H1 (cell line): ENCODE measurements at places on chromosomes 13 and 19.
A peak's percentile ranks its signal among the peaks of the same experiment; 100 is the strongest.

DNA sequence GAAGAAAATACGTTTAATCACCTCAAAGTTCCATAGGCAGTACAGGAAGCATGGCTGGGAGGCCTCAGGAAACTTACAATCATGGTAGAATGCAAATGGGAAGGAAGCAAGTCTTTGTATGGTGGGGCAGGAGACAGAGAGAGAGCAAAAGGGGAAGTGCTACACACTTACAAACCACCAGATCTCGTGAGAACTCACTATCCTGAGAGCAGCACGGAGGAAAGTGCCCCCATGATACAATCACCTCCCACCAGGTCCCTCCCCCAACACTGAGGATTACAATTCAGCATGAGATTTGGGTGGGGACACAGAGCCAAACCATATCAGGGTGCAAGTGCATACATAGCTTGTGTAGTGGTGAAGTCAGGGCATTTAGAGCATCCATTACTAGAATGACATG is 92.3 kb upstream of the ANKRD10 start:
- DNase-seq: no peak

DNA sequence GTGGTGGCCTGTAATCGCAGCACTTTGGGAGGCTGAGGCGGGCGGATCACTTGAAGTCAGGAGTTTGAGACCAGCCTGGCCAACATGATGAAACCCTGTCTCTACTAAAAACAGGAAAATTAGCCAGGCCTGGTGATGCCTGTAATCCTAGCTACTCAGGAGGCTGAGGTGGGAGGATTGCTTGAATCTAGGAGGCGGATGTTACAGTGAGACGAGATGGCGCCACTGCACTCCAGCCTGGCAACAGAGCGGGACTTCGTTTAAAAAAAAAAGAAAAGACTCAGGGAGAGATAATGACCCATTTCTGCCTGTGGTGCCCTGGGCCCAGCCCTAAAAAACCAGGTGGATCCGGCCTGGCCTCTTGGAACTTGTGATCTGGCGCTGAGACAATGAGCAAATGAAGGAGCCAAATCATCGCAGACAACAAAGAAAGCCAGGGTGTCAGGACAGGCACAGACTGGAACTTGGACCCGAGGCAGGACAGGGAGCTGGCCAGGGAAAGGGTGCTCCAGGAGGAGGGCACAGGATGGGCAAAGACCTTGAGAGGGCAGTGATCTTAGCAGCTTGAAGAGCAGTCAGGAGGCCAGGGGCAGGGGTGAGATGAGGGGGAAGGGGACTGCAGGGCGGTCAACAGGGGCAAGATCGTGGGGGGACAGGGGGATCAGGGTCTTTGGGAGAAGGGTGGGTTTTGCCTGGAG is 962 bp upstream of the JAK3 start:
- DNase-seq: no peak

GRCh38 chr19:35030257-35031071 is at the start of gene SCN1B:
TSS of gene SCN1B (plus strand) at chr19:35030470. CDS start at chr19:35030821, 351 bp downstream.
- no peak for DNase-seq

DNA sequence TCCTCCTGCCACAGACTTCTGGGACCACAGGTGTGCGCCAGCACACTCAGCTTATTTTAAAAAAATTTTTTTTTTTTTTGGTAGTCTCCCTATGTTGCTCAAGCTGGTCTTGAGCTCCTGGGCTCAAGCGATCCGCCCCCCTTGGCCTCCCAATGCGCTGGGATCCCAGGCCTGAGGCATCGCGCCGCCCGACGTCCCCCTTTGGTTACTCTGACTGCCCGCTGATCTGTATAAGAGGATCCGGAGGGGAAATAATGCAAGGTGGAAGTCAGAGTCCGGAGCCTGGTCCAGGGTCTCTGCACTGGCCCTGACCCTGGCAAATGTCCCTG is 486 bp upstream of the ZNF805 start:
- DNase-seq: no peak

- no peak for DNase-seq
Observed at GRCh38 chr13:49343255-49343654, 95.5 kb downstream of the CDADC1 start.

GRCh38 chr19:12090807-12091206 is 26.3 kb downstream of the ZNF844 start:
- DNase-seq: peak; percentile 83

- DNase-seq: no peak
Observed at GRCh38 chr19:57701625-57702024, 7.4 kb downstream of the ZNF154 start.

- peak; percentile 58 for DNase-seq
Observed at GRCh38 chr13:32164622-32165268, 133.2 kb downstream of the FRY start.

DNA sequence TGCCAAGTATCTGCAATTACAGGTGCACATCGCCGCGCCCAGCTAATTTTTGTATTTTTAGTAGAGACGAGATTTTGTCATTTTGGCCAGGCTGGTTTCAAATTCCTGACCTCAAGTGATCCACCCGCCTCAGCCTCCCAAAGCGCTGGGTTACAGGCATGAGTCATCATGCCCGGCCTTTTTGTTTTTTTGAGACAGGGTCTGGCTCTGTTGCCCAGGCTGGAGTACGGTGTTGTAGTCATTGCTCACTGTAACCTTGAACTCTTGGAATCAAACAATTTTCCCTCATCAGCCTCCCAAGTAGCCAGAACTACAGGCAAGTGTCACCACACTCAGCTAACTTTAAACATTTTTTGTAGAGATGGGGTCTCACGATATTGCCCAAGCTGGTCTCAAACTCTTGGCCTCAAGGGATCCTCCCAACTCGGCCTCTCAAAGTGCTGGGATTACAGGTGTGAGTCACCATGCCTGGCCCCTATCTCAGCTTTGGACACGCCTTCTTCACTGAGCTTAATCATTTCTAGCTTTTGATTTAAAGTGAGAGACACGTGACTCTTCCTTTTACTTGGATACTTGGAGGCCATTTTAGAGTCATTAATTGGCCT is 4.0 kb upstream of the IRGC start:
- no peak for DNase-seq

- no peak for DNase-seq
Observed at GRCh38 chr13:39957868-39958677, 302.6 kb downstream of the COG6 start.

GRCh38 chr19:5292453-5292821 is 48.2 kb downstream of the PTPRS start:
- no peak for DNase-seq

- no peak for DNase-seq
Observed at GRCh38 chr19:27779954-27780353, 1433.0 kb downstream of the UQCRFS1 start.

DNA sequence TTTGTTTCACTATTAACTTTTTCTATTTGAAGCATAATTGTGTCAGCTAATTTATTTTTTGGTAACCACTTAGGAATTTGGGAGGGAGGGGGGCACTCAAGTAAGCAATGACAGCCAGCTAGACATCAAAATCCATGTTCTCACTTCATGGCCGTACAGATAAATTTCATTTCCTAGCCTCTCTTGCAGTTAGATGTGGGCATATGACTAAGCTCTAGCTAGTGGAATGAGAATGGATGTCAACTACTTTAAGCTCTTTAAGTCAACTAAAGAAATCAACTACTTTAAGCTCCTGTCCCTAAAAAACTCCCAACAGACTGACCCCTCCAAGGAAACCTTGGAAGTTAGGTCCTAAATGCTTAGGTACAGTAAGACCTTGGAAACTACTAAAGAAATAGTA is 92.0 kb downstream of the KCNRG start:
- DNase-seq: no peak

GRCh38 chr13:105929505-105929904 is 606.0 kb downstream of the EFNB2 start:
- DNase-seq: no peak

- no peak for DNase-seq
Observed at GRCh38 chr19:29810504-29810871, 1.3 kb upstream of the CCNE1 start.

GRCh38 chr19:31832176-31832548 is 482.9 kb upstream of the TSHZ3 start:
- no peak for DNase-seq

GRCh38 chr13:45109102-45109720 is 11.1 kb upstream of the GTF2F2 start:
- no peak for DNase-seq

- no peak for DNase-seq
Observed at GRCh38 chr19:41575998-41576397, at the start of gene CEACAM21. TSS of gene CEACAM21 (plus strand) at chr19:41576166. CDS start at chr19:41576275, 109 bp downstream.

- DNase-seq: no peak
Observed at GRCh38 chr19:8831373-8831772, 731 bp downstream of the ZNF558 start.

- DNase-seq: no peak
Observed at GRCh38 chr19:41787055-41787454, 9.3 kb upstream of the CEACAM3 start.

GRCh38 chr13:40079721-40080120 is 424.3 kb downstream of the COG6 start:
- no peak for DNase-seq

DNA sequence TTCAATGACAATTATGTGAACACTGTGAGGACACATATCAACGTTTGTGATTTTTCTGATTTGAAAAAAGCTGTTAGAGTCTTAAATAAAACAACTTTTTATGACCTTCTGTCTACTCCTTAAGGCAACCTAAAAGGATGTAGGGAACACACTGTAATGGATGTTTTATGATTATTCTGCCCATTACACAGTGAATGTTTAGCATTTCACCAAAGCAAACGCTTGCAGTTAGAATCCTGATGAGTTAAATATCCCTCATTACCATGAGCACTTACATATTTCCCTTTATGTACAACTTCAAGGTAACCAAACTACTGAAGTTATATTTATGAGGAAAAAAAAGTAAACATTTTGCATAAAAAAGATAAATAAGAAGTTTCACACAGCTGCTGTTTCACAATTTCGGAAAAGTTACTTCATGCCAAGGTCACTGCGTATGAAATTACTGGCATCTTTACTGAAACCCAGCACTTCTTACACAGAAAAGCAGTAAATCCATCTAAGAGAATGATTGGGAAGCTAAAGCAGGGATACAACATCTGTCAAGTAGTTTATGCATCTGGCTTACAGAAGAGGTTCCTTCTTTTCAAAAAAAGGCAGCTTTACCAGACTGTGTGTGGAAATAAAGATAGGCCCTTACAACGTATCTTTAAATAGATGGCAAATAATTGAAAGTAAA is 733.7 kb upstream of the ATXN8OS start:
- DNase-seq: no peak

GRCh38 chr19:31641591-31641990 is 292.4 kb upstream of the TSHZ3 start:
- DNase-seq: no peak

DNA sequence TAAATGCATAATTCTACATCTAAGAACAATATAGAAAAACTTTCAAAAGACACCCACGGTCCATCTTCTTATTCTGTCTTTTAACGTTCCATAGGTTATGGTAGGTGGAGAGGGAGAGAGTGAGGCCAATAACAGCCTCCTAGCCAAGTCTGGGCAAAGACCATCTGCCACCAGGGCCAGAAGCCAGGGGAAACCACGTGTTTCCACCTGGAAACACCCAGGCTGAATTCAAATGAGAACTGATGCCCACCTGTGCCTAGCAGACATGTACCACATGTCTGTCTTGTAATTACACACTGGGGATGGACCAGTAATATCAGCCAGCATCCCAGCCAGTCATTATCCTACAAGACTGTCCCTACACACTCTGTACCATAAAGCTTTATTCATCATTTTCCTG is 1573.1 kb downstream of the EFNB2 start:
- DNase-seq: no peak

DNA sequence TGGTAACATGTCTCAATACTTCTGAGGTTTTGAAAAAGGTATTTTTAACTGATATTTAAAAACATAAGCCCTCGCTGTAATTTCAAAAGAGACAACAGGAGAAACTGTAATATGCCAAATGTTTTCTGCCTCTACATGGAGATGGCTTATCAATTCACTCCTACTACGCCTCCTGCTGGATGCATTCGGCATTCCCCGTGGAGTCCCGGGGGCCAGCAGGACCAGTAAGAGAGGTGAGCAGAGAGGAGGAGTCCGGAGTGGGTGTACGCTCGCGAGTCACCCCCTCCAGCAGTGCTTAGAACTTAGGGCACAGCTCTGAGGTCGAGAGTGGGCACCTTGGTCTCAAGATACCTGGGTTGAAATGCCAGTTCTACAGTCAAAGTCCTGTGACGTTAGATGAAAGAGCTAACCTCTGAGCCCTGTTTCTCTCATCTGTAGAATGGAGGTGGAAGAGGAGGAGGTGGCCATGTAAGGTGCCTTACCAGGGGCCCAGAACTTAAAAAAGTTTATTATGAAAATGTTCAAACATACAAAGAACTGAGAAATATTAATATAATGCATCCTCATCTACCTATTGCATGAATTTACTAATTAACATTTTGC is 110.2 kb downstream of the STK24 start:
- DNase-seq: no peak

- DNase-seq: peak; percentile 98
Observed at GRCh38 chr19:2273356-2274184, 8.4 kb downstream of the PEAK3 start.

- no peak for DNase-seq
Observed at GRCh38 chr13:28530729-28531076, 35.8 kb upstream of the FLT1 start.

GRCh38 chr13:40292108-40292507 is 374.3 kb downstream of the FOXO1 start:
- DNase-seq: no peak

- no peak for DNase-seq
Observed at GRCh38 chr13:75770592-75771011, 134.5 kb downstream of the LMO7 start.

DNA sequence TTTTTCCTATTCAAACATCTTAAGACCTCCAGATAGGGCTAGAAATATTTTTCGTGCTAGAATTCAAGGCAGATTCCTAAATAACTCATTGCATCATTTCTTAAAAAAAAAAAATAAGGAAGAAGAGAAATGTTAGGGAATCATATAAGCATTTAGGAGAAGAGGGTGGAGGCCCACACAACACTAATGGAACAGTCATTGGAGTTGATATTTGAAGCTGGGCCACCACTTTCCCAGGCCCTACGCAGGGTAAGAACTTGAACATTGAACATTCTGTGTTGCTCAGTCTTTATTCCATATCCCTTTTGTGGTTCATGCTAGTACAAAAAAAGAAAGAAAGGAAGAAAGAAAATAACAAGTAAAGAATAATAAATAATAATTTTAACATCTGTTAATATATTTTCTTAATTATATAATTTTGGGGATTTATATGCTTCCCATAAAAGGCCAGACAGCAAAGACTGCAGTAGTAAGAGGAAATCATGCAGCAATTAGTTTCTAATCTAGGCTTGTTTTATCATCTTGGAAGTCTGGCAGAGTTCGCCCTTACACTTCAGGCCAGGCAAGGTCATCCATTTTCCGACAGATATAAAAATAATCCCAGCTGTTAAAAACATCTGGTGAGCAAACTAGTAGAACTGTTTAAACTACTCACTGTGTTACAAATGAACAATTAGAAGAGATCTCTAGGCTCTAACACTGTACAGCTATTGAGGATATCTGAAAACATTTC is 127.7 kb downstream of the FRY start:
- DNase-seq: no peak
